Stimulated activated CD8-positive, alpha-beta memory T cell treated with anti-CD3 and anti-CD28 coated beads, Interleukin-4, amount 100 ng/mL, for 24 hours (primary cell): ENCODE measurements at places on chromosomes 16 and 17.
A peak's percentile ranks its signal among the peaks of the same experiment; 100 is the strongest.

DNA sequence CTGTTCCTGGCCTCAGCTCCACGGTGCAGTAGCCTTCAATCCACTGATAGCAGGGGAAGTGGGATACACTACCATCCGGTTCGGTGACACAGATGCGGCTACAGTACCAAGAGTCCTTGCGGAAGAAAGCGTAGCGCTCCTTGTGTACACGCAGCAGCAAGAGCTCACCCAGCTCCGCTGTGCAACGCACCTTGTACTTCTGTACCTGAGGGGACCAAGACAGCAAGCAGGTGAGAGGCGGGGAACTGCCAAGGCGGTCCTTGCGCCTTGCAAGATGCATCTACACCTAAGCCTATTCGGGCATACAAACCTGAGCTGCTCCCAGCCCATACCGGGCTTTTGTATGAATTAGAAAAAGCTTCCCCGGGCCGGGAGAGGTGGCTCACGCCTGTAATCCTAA, 1.5 kb downstream of the ALOXE3 start:
- DNase-seq, result no peak

DNA sequence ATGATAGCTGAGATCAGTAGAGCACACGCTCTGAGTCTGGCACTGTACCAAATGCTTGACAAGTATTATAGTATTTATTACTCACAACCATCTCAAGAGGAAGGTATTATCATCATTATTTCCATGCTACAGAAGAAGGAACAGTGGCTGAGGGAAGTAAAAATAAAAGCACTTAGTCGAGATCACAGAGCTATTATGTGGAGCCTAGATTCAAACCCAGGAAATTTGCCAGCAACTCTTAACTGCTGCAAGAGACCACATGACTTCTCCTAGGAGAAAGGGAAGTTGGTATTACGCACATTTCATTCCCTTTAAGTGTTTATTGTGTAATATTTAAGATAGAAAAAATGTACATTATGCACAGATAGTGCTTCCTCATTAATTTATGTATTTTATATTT, 1.0 kb upstream of the RHOT1 start:
- no peak for DNase-seq

GRCh38 chr17:6047966-6048365, 22.2 kb upstream of the WSCD1 start:
- DNase-seq, result no peak

GRCh38 chr16:15907863-15908478, 19.6 kb upstream of the CEP20 start:
- no peak for DNase-seq

DNA sequence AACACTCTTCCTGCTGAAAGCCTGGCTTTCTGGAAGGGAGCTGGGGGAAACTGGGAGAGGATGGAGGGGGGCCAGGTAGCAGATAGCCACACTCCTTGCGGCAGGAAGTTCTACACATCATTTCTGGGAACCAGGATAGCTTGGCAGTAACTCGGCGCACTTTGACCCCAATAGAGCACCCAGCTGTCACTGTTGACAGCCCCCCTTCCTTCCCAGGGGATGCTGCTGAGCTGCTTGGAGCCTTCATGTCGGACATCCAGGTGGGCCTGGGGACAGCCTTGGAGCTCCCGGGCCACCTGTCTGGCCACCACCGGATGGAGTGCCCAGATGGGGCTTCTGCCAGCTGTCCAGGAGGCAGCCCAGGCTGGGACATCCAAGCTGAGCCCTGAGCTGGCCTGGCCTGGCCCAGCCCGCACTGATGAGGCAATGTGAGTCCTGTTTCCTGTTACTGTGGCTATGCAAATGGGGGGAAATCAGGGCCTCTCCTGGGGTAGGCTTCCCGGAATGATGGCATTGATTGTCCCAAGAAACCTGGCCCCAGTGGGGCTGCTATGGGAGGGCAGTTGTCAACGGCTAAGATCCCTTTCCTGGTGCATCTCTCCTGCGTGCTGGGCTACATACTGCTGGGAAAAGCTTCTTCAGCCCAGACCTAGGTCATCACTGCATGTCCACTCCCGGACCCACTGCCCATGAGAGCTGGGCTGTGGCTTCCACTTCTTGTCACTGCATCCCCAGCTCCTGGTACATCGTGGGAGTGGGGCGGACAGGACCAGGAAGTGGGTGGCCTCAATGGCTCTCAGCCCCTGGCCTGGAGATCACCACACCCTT, 50.0 kb downstream of the SOCS1 start:
- DNase-seq, result no peak

GRCh38 chr17:41284546-41284945, 9.0 kb downstream of the KRTAP9-7 start:
- no peak for DNase-seq

DNA sequence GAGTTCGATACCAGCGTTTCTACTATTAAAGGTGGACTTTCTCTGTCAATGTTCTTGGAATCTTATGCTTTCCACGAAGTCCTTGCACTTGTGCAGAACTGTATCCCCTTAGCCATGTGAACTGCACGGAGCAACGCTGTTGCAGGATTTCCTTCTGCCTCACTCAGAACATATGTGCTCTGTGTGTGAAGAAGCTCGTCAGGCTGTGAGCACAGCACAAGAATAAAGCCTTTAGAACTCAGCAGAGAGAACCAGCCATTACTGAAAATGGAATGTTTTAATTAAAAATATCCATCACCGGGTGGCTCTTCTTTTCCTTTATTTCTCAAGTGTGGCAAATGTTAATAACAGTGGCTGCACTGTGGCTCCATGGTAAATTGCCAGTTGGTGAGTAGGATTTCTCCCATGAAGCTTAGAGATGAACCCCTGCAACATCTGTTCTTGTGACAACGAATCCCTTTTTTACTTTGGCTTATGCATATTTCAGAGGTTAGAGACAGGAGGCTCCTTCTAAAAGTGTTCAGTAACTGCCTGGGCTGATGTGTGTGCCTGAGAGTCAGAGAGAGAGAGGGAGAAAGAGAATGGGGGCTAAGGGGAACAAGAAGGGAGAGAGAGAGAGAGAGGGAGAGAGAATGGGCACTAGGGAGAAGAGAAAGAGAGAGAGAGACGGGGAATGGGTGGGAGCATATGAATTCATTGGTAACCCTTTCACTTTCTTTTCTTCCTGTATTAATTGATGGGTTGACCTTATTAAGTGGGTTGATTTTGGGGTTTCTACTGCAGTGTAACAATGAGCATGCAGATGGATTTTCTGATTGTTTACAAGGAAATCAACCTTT, 50.0 kb downstream of the RPTOR start:
- DNase-seq, result no peak

- DNase-seq, result no peak
Observed at GRCh38 chr17:81033535-81034167, 1.3 kb upstream of the BAIAP2 start.

- DNase-seq, result no peak
Observed at GRCh38 chr16:30539000-30539964, 4.6 kb upstream of the ZNF747 start.

GRCh38 chr17:81599719-81600486, 37.0 kb downstream of the NPLOC4 start:
- DNase-seq, result no peak

- no peak for DNase-seq
Observed at GRCh38 chr17:47675380-47676198, 18.4 kb upstream of the TBKBP1 start.

DNA sequence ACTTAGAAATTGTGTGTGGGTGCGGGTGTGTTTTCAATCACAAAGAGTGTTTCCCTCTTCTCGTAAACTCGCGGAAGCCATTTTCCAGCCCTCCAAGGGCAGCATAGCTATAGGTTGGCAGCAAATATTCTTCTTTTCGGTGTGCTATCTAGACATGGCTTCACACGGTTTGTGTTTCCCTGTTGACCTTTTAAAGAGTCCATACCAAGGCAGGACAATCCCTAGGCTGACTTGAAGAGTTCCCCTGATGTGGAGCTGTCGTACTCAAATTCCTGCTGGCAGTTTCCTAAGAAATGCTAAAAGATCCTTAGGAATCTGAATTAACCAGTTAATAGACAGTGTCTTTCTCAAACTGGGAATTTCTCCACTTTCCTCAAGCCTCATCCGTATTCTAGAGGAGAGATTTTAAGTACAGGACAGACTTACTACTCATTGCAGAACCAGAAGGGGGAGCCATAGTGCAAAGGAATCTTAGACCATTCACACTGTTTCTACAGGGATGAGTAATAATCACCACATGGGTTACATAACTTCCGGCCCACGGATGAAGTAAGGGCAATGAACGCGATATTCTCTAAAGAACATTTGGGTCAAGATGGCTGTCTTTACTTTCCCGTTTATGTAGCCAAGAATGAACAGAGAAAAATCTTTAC, 288.6 kb upstream of the ELAC2 start:
- DNase-seq, result no peak

GRCh38 chr17:67993998-67994361, 2.3 kb downstream of the C17orf58 start:
- DNase-seq, result no peak

DNA sequence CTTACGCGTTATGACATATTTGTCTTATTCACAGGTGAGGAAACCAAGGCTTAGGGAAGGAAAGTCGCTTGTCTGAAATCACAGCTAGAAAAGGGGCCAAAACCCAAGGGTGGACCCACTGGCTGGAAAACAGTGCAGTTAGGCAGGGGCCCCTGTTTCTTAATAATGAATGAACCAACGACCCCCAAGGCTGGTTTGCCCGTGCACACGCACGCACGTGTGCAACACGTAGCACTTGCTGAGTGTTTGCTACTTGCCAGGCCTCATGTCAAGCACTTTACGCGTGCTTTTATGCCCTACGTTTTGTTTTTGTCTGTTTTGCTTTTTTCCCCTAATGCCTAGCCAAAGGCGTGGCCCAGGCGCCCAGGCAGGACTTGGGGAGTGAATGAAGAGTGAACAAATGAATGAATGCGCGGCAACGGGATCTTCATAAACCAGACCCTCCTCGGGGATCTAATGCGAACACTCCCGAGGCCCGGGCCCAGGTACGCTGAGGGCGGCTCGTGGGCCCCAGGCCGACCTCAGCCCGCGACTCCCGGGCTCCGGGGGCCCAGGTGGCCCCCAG, 571 bp upstream of the USP10 start:
- DNase-seq, result peak; percentile 0

DNA sequence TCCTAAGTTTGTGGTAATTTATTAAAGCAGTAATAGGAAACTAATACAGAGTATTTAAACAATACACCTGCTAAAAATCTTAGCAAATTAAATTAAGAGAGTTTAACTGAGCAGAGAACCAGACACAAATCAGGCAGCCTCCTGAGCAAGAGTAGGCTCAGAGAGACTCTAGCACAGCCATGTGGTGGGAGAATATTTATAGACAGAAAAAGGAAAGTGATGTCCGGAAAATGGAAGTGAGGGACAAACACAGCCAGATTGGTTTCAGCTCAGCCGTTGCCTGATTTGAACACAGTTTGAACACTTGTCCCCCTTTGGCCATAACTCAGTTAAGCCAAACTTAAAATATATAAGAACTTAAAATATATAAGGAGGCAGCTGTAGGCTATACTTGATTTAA, 192.6 kb upstream of the PSMD7 start:
- DNase-seq, result no peak

- DNase-seq, result no peak
Observed at GRCh38 chr17:7317161-7317803, 2.1 kb upstream of the GPS2 start.

DNA sequence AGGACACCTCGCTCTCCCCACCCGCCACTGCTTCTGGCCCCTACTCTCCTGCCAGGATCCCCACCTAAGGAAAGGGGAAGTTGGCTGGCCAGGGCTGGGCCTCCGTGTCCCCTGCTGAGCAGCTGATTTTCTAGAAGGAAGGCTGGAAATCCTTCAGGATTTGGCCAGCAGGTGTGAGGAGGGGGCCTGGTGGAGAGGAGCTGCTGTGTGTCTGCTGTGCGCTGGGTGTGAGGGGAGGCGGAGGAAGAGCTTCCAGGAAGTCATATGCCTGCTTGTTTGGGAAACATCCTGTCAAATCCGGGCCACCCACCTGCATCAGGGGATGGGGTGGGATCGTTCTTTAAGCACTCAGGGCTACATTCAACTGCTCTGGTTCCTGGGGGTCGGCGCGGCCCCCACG, 28.6 kb downstream of the TPSG1 start:
- DNase-seq, result no peak

DNA sequence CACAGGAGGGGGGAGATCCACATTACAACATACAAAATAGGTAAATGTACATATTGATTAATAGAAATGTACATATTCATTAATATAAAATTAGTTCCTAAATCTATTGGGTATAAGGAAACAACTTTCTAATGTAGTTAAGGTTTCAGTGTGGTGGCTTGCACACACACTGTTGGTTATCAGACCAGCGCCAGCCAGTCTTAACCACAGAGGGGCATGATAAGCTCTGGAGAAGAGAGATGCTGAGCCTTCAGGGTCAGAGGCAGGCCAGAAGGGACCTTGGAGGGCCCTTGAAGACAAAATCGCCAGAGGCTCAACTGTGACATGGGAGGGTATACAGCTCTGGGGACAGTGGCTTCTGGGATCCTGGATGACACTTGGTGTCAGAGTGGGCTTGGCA, 10.9 kb upstream of the ZFP90 start:
- no peak for DNase-seq

DNA sequence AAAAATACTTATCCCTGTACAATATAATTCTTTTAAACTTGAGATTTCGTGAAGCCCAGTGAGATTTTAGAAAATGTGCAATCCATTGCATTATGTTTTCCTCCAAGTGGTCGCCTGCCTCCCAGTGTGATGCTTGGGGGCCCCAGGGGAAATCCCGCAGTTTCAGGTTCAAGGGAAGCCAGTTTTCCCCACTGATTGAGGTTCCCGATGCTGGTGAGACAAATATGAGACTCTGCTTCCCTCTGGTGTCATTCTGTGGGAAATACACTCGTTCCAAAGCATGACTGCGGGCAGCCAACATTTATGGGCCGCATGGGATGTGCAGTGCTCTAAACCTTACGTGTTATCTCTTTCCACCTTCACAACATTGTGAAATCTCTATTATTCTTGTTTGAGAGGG, 200.8 kb downstream of the PRKCB start:
- DNase-seq, result no peak

DNA sequence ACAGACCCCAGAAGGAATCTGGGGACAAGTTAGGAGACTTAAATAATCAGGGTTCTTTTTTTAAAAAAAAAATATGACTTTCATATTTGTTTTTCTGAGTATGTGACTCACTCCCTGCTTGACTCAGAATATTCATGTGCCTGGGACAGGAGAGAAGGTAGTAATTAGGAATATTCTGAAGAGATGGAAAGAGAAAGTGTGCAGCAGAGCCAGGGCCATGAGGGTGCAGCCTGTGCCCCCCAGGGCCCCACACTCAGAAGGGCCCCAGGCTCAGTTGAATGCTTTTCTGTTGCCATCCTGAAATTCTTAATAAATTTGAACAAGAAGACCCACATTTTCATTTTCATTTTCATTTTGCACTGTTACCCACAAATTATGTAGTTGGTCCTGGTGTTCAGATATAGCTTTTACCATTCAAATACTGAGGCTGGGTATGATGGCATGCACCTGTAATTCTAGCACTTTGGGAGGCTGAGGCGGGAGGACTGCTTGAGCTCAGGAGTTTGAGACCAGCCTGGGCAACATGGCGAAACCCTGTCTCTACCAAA, 11.5 kb upstream of the LONP2 start:
- DNase-seq, result no peak
